Activated naive CD8-positive, alpha-beta T cell treated with anti-CD3 and anti-CD28 coated beads for 36 hours (primary cell): ENCODE measurements at places on chromosomes 13 and 19. TPM values are rescaled to one million over a fixed set of nuclear protein-coding genes. Genes with fewer than 3 reads are reported as not detected.

DNA sequence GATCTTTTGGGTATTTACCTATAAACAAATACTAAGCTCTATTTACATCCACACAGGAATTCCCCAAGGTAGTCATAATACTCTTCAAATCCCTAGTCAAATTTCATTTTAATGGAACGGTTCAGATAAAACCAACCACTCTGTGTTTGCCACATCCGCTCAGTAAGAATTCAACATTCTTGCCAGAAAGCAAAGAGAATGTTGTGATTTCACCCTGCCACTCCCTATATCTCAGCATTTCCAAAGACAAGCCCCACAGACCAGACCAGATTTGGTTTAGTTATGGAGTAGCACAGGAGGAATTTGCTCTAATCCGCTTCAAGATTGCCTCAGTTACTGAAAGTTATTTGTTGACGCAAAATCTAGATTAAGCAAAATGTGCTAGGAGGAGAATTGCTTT lies 105.6 kb upstream of the SERP2 start:
- DNase-seq, result no peak

- DNase-seq, result no peak
Observed at GRCh38 chr13:97117388-97117910, 104.7 kb upstream of the MBNL2 start.

- peak; percentile 39 for DNase-seq
Observed at GRCh38 chr19:13150931-13151604, 857 bp downstream of the IER2 start.

POLD1 gene
- total RNA-seq, result 191 TPM

HNRNPUL1 gene
- 259 TPM for total RNA-seq

RFPL4AL1 gene
- not detected for total RNA-seq
